ENCODE measurements at places on chromosomes 5 and 9.
A peak's percentile ranks its signal among the peaks of the same experiment; 100 is the strongest.

DNA sequence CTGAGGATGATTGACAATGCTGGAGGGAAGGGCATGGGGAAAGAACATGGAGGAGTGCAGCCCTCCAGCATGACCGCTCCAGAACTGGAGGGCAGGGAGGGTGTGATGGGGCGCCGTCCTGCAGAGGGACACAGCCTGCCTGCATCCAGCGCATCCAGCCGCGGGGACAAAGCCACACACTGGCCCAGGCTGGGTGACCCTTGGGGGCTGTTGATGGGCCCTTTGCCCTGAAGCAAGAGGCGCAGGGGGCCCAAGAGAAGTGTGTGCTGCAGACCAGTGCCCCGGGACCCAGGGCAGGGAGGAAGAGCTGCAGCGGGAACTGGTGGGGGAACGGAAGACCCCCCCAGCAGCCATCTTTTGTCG is 169.8 kb upstream of the PPP1R26 start:
- DNase-seq, result no peak

DNA sequence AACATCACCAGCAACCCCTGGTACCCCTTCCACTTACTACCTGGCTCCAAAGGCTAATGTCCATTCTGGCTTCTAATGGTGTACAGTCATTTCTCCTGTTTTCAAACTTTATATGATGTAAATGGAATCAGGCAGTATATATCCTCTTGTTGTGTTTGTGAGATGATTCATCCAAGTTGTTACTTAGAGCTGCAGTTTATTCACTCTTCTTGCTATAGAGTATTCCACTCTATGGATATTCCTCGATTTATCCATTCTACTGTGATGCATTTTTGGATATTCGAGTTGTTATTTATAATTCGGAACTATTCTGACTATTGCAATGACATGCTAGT is 32.4 kb downstream of the IRF1 start:
- no peak for DNase-seq

- DNase-seq, result no peak
Measured at GRCh38 chr5:89823046-89823445, 586.5 kb downstream of the CETN3 start.

GRCh38 chr5:111733571-111733970 is 23.4 kb downstream of the NREP start:
- no peak for DNase-seq

DNA sequence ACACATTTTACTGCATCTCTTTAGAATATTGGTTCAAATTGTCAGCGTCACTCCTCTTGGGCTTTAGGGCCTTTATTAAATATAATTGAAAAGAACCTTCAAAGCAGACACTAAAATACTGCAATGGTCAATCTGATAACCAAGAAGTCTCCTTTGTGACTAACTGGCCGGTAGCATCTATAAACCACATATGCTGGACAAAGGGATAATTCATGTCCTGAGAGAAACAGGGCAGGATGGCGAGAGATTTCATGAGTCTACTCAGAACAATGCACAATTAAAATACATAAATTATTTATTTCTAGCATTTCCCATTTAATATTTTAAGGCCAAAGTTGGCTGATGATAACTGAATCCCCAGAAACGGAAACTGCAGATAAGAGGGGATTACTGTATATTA is 1083.4 kb upstream of the CDH18 start:
- no peak for DNase-seq

- peak; percentile 68 for DNase-seq
Measured at GRCh38 chr9:128412120-128412790, 8.4 kb upstream of the CERCAM start.

DNA sequence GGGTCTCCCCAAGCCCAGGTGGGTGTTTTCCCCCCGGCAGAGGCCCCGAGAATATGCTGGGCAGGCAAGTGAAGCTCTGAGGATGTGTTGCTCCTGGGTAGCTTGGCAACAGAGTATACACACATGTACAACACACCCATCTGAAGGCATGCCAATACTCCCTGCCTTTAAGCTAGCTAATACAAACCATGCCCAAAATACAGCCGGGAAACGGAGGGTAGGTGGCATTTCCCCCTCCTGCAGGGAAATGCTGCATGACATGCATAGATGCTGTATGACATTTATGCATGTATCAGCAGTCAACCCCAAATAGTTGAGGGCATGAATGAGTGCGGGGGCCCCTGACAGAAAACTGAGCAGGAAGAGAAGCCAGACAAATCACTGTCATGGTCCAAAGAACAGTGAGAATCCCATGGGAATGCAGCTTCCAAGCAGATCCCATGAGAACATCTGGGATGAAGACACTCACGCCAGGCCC is 614.1 kb downstream of the EBF1 start:
- DNase-seq, result no peak

DNA sequence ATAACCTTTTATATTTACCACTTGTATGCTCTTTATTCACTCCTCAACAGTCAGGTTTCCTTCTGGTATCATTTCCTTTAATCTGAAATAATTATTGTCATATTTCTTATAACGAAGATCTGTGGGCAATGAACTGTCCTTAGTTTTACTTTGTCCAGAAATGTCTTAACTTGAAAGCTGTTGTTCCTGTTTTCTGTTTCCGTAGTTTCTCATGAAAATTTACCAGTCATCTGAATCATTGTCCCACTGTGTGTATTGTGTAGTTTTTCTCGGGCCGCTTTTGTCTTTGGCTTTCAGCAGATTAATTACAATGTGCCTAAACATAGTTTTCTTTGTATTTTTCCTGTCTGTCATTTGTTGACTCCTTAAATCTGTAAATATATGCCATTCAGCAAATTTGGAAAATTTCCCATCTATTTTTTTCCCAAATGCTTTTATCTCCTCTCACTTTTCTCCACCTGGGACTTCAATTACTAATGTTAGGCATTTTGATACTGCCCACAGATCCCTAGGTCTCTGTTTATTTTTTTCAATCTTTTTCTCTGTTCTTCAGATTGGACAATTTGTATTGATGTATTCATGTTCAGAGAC is 74.9 kb downstream of the PDE8B start:
- no peak for DNase-seq

- DNase-seq, result no peak
Measured at GRCh38 chr9:20770947-20771346, 86.9 kb downstream of the FOCAD start.

GRCh38 chr9:18768951-18769622 is 263.9 kb downstream of the SAXO1 start:
- no peak for DNase-seq

GRCh38 chr9:17005056-17005823 is 129.6 kb upstream of the CNTLN start:
- no peak for DNase-seq

DNA sequence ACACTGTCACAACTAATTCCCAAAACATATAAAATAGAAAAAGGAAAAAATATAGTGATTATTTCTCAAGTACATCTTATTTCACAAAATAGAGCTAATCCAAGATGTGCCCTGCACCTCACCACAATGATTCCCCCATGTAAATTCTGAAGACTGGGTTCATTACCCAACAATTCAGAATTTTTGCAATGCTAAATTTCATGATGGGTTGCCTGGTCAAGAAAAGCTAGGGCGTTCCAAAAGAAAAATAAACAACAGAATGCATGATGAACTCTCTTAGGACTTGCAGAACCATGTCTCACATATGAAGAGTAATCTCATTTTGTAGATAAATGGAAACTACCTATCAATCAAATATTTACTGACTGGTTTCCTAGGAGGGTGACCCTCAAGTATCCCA is 259.6 kb upstream of the NFIL3 start:
- DNase-seq, result no peak

- DNase-seq, result no peak
Measured at GRCh38 chr9:122221183-122221811, 7.5 kb downstream of the LHX6 start.
